ENCODE measurements at places on chromosomes 5 and 9.

DNA sequence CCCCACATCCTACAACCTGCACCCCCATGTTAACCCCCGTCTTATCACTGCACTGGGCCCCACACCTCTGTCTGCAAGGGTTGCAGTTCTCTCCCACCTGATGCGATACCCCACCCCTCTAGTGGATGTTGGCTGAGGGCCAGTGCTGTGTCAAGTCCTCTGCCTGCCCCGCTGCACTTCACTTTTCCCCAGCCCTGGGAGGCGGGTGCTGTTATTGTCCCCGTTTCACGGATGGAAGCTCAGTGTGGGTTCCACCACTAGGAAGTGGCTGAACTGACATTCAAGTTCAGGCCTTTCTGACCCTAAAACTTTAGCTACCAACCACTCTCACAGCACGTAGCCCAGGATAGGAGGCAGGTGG is 3.5 kb downstream of the SNCB start:
- no peak for DNase-seq

GRCh38 chr9:3750321-3750720 is 224.5 kb upstream of the RFX3 start:
- no peak for DNase-seq

GRCh38 chr5:143714629-143715028 is 97.3 kb upstream of the HMHB1 start:
- no peak for DNase-seq

GRCh38 chr9:36896296-36896695 is 137.8 kb downstream of the PAX5 start:
- no peak for DNase-seq

GRCh38 chr5:166648736-166649135 is 1642.7 kb upstream of the WWC1 start:
- no peak for DNase-seq

GRCh38 chr5:179422213-179422855 is 77.1 kb upstream of the ADAMTS2 start:
- no peak for DNase-seq

DNA sequence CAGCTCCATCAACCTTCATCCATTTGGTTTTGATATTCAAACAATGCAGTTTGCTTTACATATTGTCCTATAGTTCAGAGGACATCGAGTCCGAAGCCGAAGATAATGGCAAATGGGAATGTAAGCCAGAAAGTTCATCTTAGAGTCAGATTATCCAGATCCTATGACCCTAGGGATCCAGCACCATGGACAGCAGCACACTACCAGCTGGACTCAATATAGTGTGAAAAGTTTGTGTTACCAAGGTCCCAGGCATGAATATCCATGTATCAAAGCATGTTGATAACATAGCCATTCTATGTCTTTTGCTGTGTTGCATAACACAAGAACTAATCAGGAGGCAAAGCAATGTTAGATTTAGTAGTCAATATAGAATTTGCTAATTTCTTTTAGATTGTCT is 46.3 kb downstream of the FSTL4 start:
- DNase-seq: no peak

DNA sequence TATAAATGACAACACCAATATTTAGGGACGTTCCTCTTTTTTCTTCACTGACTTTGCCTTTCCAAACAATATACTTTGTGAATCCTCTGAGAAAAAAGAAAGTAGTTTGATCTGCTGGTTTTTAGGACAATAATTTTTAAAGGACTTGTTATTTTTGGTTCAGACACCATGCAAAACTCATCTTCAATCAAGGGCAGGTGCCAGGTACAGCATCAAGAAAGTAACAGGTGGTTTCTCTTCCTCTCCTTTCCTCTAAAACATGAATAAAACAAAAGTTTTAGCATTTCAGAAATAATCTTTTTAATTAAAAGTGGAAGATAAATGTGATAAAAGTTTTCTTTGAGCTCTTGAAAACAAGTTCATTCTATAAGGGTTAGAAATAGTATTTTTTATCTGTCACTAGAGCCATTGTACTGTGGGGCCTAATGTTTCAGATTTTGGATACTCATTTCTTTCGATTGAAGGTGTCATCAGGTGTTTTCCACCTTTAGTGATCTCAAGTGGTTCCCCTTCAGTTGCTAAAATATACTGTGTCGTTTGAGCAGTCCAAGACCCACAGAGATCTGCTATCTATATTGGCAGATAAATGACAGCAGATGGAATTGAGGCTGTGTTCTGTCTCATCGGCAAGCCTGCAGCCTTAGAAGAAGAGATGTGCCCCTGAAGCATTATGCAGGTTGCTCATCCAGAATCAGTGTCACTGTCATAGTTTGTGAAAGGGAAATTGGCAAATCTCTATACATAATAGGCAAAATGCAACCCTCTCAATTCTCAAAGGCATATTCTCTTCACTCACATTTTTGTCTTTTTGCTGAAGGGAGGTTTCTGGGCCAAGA is 499.7 kb downstream of the PDE4D start:
- DNase-seq: no peak

DNA sequence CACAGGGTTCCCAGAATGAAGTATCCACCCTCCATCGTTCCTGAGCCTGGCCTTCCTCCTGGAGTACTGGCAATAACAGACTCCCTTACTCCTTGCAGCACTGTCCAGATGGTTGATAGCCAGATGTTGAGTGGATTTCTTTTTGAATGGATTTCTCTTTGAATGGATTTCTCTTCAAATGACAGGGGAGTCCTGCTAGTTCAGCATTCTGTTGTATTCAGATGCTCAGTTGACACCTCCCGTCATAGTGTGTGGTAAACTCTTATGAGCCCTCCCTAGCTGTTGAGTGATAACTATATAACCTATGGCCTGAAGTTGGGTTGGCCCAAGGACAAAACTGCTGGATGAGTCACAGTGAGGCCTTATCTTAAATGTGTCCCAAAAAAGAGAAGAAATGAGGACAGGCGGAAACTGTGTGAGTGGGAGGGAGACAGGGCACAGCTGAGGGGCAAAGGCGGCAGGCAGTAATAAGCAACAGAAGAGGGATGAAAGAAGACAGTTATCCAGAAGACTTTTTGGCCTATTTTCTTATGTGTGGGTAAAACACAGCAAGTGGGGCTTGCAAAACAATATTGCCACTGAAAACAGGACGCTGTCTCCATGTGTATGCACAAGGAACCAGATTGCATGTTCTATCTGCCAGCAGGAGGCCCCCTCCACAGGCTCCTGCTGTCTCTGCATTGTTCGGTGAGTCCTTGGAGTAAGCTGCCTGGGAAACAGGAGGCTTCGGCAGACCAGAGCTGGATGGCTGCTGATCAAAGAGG is 209.5 kb upstream of the S1PR3 start:
- no peak for DNase-seq

GRCh38 chr9:133991214-133991921 is 756 bp downstream of the VAV2 start:
- DNase-seq: no peak

GRCh38 chr9:34124926-34125325 is 1.6 kb downstream of the DCAF12 start:
- no peak for DNase-seq

DNA sequence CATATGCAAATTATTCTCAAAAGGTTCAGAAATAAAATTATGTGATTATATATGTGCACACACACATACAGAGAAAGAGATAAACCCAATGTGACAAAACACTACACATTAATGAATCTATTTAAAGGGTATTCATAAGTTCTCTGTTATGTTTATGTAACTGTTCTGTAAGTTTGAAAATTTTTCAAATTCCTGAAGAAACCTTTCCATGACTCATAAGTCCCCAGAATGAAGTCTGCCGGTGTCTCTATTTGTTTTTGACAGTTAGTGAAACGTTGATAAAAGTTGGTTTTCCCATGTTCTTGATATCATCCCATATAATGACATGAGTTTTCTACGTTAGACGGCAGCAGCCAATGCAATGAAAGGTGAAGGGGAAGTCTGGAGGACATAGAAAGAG is 199.5 kb upstream of the PUM3 start:
- no peak for DNase-seq

GRCh38 chr9:111456529-111456928 is 27.7 kb downstream of the ECPAS start:
- no peak for DNase-seq

DNA sequence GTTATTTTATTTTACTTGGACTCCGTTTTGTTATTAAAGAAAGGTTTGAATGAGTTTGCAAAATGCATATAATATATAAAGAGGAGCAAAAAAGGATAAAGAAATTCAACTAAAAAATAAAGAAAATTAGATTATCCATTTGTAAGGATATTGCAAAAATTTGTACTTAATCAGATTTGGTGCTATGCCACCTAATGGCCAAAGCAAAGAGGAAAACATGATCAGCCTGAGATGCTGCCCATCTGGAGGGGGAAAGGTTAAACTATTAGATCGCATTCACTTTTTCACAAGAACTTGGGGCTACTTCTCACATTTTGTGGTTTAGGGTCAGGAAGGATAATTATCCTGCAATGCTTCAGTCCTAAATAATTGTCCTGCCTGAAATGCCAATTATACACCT is 350.6 kb downstream of the MLLT3 start:
- no peak for DNase-seq

- DNase-seq: no peak
Measured at GRCh38 chr5:96763026-96763425, 44.7 kb downstream of the ERAP1 start.

- DNase-seq: no peak
Measured at GRCh38 chr5:43225649-43226245, 33.7 kb downstream of the NIM1K start.

DNA sequence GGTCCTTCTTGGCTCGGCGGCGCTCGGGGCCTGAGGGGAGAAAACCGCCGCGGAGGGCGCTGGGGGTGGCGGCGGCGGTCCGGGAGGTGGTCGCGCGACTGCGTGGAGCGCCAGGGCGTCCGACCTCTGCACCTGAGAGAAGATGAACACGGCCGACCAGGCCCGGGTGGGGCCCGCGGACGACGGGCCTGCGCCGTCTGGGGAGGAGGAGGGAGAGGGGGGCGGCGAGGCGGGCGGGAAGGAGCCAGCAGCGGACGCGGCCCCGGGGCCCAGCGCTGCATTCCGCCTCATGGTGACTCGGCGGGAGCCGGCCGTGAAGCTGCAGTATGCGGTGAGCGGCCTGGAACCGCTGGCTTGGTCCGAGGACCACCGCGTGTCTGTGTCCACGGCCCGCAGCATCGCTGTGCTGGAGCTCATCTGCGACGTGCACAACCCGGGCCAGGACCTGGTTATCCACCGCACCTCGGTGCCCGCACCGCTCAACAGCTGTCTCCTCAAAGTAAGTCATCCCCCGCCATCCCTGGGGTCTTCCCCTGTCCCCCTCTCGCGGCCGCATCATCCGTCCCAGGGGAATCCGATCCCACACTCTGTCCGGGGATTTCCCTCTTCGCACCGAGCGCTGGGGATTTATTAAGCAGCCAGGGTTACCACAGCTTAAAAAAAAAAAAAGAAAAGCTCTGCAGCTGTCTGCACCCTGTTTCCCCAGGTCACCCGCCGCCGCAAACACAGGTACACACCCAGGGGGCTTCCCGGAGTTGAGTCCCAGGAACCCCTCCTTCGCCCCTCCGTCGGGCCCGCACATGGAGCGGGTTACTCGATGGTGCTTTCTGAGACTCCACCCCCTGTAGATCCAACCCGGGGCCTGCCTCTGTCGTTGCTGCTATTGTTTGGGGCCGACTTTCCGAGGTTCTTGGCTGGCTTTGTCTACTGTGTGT is at the start of gene GTF3C4:
GTF3C4 (plus strand) TSS at position 8 of the 935 bp plus-strand sequence; CDS start at position 143, 135 bp downstream.
- DNase-seq: peak; percentile 27

- no peak for DNase-seq
Measured at GRCh38 chr5:135027697-135028615, 6.1 kb downstream of the PITX1 start.

GRCh38 chr9:128323212-128323730 is 632 bp downstream of the COQ4 start:
- DNase-seq: no peak

DNA sequence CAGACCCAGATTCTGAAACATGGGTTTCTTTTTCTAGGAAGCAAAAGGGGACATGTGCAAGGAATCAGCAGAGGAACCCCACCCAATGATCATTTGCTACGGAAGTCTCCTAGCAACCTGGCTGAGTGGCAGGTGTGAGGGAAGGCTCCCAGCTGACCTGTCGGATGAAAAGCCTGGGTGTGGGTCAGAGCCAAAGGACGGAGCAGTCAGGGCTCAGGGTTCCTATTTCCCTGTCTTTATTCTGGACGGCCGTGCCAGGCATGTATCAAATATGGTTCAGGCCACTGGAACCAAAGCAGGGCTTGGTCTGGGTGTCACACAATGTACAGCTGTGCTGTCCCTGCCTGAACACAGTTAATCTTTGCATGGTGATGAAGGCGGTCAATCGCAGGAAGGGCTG is 20.1 kb downstream of the STK10 start:
- DNase-seq: no peak

GRCh38 chr9:20863945-20864344 is 167.5 kb downstream of the HACD4 start:
- no peak for DNase-seq

- DNase-seq: no peak
Measured at GRCh38 chr5:10330511-10331230, 22.8 kb upstream of the MARCHF6 start.

DNA sequence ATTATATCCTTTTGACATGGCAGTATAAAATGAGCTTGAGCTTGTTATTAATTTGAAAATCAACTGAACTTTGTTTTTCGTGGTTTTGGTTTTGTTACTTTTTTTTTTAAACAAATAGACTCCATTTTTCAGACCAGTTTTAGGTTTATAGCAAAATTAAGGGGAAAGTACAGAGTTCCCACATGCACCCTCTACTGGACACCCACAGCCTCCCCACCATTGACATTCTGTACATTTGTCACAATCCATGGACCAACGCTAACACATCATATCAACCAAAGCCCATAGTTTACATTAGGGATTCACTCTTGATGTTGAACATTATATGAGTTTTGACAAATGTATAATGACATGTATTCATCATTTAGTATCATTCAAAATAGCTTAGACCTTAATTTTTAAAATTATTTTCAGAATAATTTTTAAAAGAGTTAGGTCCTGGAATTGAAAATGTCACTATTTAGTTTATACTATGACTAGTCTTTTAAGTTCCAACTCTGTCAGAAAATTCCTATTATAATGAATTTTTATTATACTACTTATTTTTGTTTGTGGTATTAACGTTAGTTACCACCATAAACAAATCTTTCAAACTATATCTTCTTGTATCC is 35.3 kb upstream of the JMY start:
- no peak for DNase-seq

DNA sequence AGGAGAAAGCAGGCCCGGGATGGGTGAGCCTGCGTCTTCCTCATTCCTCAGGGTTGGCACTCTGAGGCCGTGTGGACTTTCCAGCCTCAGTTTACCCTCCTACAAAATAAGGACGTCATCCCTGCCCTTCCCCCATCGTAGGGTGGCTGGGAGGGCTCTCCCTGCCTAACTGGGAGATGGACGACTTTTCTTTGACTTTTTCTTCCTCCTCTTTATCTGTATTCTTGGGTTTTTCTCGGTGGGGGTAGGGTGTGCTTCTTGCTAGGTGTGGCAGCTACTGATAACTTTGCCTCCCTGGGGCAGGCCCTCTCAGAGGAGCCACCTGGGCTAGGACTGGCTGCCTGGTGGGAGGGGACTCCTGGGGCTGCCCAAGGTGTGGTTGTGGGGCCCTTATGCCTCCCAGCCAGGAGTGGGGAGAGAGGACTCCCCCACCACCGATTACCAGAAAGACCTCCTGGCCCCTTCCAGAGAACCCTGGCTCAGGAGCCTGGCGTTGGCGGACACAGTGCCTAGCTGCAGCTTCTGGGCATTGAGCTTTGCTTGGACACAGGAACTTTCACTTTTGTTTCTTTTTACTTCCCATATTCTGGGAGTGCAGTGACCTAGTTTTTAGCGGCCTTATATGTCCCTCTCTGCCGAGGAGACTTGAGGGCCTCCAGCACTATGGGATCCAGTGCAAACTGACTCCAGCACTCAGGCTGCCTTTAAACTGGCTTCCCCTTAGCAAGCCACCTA is 6.1 kb downstream of the GLIPR2 start:
- DNase-seq: no peak

All from NCI-H1417 treated with DMSO at 0.1 percent for 48 hours (cell line).